ENCODE measurements at places on chromosomes 4 and X.

DNA sequence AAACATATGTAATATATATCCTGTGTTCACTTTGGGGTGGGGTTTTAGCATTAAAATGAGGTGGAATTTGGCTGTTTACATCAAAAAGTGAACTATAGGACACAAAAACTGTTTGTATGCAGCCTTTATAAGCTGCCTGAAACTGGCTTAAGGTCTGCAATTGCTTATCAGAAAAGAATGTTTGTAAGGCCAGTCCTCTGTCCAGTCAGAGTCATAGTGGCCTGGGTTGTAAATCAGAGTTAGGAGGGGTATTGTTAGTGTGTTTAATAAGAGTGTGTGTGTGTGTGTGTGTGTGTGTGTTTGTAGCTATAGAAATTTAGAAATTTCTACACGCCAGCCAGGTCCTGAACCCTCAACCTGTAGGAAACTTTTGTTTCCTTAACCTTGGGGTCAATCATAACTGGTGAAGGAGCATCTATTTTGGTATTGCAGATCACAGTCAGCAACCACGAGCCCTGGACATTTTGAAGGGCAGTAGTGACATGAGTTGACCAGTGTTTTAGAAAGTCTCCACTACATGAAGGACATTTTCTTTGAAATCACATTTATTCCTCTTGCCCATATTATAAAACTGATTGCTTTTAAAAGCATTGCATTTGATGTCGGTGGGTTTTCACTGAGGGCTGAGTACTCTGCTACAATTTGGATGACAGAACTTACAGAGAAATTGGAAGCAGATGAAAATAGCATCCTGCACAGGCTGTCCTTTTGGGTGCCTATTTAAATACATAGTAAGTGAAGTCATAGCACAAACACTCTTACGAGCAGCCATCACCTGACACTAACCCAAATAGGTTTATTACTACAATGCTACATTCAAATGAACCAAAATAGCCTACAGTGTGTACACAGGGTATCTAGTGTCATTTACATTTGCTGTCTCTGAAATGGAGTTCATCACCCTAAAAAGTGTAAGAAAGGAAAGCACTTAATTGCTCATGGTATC is 11.2 kb upstream of the TMEM154 start:
- DNase-seq: no peak

- DNase-seq: no peak
These were observed 32.1 kb downstream of the F11 start for GRCh38 chr4:186298031-186298647.

GRCh38 chr4:42151568-42152506 is 618 bp downstream of the BEND4 start:
- DNase-seq: no peak

DNA sequence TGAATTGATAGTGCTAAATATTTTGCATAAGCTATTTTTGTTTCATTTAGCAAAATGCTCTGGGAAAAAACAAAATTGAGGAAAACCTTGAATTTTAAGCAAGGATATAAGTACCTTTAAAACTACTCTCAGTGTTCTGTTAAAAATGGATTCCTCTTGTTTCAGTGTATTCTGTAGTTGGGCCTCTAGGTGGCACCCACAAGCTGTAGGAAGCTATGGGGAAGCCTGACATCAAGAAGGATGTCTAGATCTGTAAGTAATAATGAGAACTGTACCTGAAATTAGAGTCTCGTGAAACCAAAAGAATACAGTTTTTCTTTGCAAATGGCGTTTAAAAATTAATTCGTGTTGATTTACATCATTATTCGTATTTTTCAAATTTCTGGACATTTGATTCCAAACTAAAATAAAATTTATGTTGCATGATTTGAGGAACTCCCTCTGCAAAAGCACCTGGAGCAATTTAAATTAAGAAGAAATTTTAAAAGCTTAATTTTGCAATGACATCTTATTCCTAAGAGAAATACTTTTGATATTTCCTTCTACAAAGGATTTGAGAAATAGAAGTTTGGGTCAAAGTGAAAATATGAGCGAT is 51.2 kb downstream of the TMPRSS11E start:
- peak; percentile 32 for DNase-seq

GRCh38 chr4:84481077-84481859 is 17.8 kb downstream of the NKX6-1 start:
- DNase-seq: no peak

DNA sequence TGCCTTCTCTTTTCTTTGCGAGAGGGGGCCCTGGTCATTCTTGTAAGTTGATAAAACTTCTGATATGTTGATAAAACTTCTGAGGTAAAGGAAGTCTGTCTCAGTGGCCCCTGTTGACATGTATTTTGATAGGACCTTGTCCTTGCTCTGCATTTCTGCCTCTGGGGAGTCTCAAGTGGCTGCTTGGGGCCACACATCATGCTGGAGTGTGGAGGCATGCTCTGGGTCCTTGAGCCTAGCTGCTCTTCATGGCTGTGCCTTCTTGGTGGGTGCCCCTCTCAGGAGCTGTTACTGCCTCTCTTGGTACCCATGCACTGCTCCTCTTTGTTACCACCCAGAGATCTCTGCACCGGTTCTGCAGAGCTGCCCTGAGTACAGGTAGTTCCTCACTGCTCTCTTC is 14.2 kb downstream of the NSD2 start:
- DNase-seq: no peak
